Epithelial cell of umbilical artery (primary cell): ENCODE measurements at places on chromosomes 4 and X. TPM values are rescaled to one million over a fixed set of nuclear protein-coding genes. Genes with fewer than 3 reads are reported as not detected.

CXCL13 gene
- total RNA-seq = not detected in 2 replicates

ARHGAP24 gene
- total RNA-seq = 94.4 and 129 TPM in 2 replicates

DGKK gene
- under 0.01 TPM in 1 of 2 replicates, not detected in the other for total RNA-seq

PASD1 gene
- total RNA-seq = not detected in 2 replicates

SMIM31 gene
- total RNA-seq = not detected in 2 replicates

CXCL5 gene
- 0.61 TPM in 1 of 2 replicates, not detected in the other for total RNA-seq

TBC1D1 gene
- total RNA-seq = 78.4 and 96.1 TPM in 2 replicates

PABPC1L2B gene
- total RNA-seq = not detected in 2 replicates

NLRP2B gene
- under 0.01 TPM in 1 of 2 replicates, not detected in the other for total RNA-seq

KLHL13 gene
- 14.3 and 18.5 TPM in 2 replicates for total RNA-seq

TBC1D14 gene
- 30.2 and 32.2 TPM in 2 replicates for total RNA-seq

LONRF3 gene
- 9.4 and 14.7 TPM in 2 replicates for total RNA-seq

TRPC5OS gene
- not detected in 2 replicates for total RNA-seq

NELFA gene
- 11.2 and 14.6 TPM in 2 replicates for total RNA-seq

HTN1 gene
- not detected in 2 replicates for total RNA-seq

SLC6A14 gene
- not detected in 2 replicates for total RNA-seq

NUDT11 gene
- total RNA-seq = 5.6 and 11.0 TPM in 2 replicates

WWC2 gene
- 19.5 and 26.1 TPM in 2 replicates for total RNA-seq

ABLIM2 gene
- total RNA-seq = under 0.01 and 5.0 TPM in 2 replicates

ZNF630 gene
- total RNA-seq = 0.65 and 0.91 TPM in 2 replicates

AFM gene
- not detected in 2 replicates for total RNA-seq

CXCL3 gene
- 0.61 and 1.3 TPM in 2 replicates for total RNA-seq

ITGB1BP2 gene
- total RNA-seq = 0.32 and 2.0 TPM in 2 replicates

TGIF2LX gene
- not detected in 2 replicates for total RNA-seq

GAGE13 gene
- total RNA-seq = not detected in 2 replicates

UCP1 gene
- 0.32 TPM in 1 of 2 replicates, not detected in the other for total RNA-seq

RASGEF1B gene
- not detected in 2 replicates for total RNA-seq

BTK gene
- 0.15 TPM in 1 of 2 replicates, not detected in the other for total RNA-seq

SORCS2 gene
- total RNA-seq = 0.15 TPM in 1 of 2 replicates, not detected in the other

MAPK10 gene
- total RNA-seq = under 0.01 TPM in 1 of 2 replicates, not detected in the other

RBM46 gene
- total RNA-seq = under 0.01 TPM in 1 of 2 replicates, not detected in the other

POLN gene
- 1.6 and 4.1 TPM in 2 replicates for total RNA-seq

SRPX2 gene
- total RNA-seq = 76.4 and 97.8 TPM in 2 replicates

SSX2B gene
- not detected in 2 replicates for total RNA-seq

L1CAM gene
- total RNA-seq = not detected in 2 replicates

BGN gene
- 15.7 and 30.5 TPM in 2 replicates for total RNA-seq

ZNF157 gene
- not detected in 2 replicates for total RNA-seq

PDLIM5 gene
- 184 and 185 TPM in 2 replicates for total RNA-seq
